ENCODE measurements at places on chromosomes 6 and 20.

GRCh38 chr6:141483598-141484061 is 649.1 kb upstream of the GJE1 start:
- DNase-seq, result peak; percentile 9

GRCh38 chr6:161268531-161269210 is 5.2 kb downstream of the AGPAT4 start:
- DNase-seq, result no peak

GRCh38 chr6:2081155-2082138 is 164.0 kb downstream of the GMDS start:
- no peak for DNase-seq

- DNase-seq, result no peak
These were observed 293.9 kb downstream of the RNGTT start for GRCh38 chr6:88669475-88669874.

DNA sequence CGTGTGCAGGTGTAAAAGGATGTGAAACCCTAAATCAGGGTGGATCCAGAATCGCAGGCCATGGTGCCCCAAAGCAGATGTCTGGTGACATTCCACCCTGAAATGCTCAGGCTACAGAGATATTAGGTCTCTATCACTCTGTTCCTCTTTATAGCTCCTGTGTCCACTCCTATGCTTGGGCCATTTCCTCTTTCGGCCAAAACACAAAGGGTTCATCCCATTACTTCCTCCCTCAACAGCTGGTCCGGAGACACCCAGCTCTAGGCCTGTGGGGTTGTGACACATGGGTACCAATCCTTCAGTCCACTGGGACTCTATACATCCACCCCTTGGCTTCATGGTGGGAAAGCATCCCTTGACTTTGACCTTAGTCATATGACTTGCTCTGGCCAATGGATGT is 1.7 kb upstream of the SIGLEC1 start:
- DNase-seq, result no peak

GRCh38 chr6:128403618-128404444 is 116.6 kb downstream of the PTPRK start:
- DNase-seq, result no peak

DNA sequence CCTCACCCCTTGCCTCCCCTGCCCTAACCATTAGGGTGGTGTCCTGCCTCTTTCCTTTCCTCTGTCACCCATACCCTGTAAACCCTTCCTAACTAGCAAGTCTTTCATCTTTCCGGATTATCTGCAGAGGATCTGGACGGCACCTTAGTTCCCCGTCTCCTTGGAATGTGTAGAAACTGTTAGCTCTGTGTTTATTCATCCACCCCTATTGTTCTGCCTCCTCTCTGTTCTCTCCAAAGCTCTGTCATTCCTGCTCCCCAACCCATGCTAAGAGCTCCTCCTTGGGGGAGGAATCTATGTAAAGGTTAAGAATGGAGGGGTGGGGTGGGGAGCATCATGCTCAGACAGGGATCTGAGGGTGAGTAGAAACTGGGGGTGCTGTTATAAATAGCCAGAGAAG is 39.4 kb upstream of the KCNK5 start:
- no peak for DNase-seq

DNA sequence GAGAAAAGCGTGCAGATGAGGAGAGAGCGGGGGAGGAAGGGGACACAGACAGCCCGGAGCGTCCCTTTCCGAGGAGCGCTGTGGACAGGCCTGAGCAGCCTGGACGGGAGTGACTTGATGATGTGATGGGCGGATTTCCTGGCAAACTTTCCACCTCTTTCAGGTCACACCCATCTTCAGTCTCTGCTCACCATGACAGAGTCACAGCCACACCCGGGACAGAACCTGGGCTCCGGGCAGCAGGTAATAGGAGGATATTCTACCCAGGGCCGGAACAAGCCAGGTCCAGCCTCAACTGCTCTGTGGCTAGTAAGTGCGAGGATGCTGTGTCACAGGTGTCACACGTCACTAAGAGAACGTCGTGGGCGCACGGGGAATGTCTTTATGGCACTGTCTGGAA is 84.3 kb downstream of the THBS2 start:
- no peak for DNase-seq

- no peak for DNase-seq
These were observed 359.4 kb downstream of the ADGRB3 start for GRCh38 chr6:68994521-68994920.

- no peak for DNase-seq
These were observed 384.6 kb downstream of the CDH4 start for GRCh38 chr20:61636531-61637116.

DNA sequence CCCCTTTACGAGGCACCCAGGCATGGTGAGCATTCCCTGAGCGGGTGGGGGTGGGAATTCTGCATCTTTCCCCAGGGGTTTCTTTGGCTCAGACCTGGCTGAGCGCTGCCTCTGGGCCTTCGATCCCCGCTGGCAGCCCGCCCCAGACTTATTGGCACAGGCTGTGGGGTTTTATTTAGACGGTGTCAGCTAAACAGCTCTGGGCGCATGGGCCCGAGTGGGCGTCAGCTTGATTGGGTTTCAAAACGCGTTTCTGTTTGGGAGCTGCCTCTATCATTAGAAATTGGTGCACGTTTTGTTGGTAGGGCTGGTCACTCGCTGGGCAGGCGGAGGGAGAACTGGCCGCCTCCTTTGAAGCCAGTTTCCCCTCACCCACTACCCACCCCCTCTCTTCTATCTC is 21.0 kb downstream of the PMEPA1 start:
- DNase-seq, result no peak

GRCh38 chr20:50517817-50518154 is 7.6 kb downstream of the PTPN1 start:
- DNase-seq, result no peak

- DNase-seq, result no peak
These were observed 64.5 kb downstream of the ELOVL2 start for GRCh38 chr6:10979603-10980002.

GRCh38 chr6:65259059-65259458 is 448.0 kb downstream of the EYS start:
- no peak for DNase-seq

DNA sequence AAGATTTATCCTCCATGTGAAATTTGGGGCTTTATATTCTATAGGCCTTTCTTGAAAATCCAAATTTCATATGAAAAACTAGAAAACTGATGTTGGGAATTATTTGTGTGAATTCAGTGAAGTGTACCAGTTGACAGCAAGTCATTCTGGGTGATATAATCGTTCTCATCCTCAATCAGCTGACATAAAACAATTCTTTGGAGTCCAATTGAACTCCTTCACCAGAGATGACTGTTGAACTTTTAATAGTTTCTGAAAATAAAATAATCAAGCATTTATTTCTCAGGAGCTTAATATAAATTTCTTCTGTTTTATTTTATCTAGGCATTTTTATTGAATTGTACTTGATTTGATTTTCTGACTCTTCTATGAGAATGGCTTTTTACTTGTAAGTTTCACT is 92.6 kb downstream of the ADGRB3 start:
- no peak for DNase-seq

DNA sequence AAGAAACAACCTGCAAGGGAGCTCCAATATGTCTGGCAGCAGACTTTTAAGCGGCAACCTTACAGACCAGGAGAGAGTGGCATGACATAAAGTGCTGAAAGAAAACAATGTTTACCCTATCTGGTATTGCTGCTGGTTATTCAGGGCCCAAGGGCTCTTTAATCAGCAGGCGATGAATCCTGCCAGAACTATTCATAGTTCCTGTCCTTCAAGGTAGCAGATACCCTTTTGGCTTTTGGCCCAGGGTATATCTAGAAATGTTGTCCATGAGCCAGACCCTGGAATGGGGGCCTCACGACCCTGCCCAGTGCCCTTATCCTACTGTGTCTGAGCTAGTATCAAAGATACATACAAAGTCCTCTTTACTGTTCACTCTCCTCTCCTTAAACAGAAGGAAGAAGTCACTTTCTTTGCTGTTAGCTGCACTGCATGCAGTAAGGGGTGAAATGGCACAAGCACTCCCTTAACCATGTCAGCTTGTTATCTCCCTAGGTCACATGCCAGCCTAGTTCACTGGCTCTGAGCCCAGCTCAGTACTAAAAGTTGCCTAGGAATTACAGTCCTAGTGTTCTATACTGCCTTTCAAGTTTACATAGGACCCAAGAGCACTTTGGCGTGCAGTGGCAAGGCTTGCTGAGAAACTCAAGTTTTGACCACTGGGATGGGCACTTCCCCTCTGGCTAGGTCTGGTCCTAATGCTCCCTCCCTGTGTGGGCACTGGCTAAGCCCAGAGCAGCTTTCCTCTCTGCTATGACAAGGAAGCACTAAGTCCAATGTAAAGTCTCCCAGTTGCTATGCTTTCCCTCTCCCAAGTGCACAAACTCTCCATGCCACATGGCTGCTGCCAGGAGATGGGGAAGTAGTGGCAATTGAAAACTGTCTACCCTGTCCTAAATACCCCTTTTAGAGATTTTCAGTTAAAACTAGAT is 122.0 kb downstream of the HTR1B start:
- no peak for DNase-seq

- DNase-seq, result no peak
These were observed 43.6 kb upstream of the IYD start for GRCh38 chr6:150325066-150325772.

GRCh38 chr6:45757443-45758130 is 258.1 kb downstream of the CLIC5 start:
- no peak for DNase-seq

DNA sequence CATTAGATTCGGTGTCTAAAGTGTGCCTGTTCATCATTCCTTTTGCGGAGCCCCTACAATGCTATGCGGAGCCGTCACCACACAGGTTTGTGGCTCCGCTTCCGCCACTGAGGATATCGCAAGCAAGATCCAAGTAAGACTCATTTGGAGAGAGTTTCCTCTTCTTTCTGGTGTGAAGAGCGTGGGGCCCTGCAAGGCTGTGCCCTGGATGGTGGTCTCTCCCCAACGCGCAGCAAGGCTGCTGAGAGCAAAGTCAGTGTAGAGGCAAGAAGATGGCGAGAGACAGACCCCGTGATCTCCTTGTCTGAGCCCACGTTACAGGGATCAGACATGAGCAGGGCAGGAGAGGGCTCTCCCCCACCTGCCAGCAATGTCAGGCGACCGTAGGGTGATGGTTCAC is 96.3 kb upstream of the AFDN start:
- DNase-seq, result no peak

GRCh38 chr20:11302436-11302835 is 615.3 kb upstream of the BTBD3 start:
- DNase-seq, result no peak

GRCh38 chr6:74598462-74599393 is 607.1 kb downstream of the COL12A1 start:
- no peak for DNase-seq

GRCh38 chr6:162856885-162857284 is 129.1 kb downstream of the PACRG start:
- DNase-seq, result no peak

GRCh38 chr6:79077715-79078074 is 359 bp downstream of the PHIP start:
- DNase-seq, result no peak

DNA sequence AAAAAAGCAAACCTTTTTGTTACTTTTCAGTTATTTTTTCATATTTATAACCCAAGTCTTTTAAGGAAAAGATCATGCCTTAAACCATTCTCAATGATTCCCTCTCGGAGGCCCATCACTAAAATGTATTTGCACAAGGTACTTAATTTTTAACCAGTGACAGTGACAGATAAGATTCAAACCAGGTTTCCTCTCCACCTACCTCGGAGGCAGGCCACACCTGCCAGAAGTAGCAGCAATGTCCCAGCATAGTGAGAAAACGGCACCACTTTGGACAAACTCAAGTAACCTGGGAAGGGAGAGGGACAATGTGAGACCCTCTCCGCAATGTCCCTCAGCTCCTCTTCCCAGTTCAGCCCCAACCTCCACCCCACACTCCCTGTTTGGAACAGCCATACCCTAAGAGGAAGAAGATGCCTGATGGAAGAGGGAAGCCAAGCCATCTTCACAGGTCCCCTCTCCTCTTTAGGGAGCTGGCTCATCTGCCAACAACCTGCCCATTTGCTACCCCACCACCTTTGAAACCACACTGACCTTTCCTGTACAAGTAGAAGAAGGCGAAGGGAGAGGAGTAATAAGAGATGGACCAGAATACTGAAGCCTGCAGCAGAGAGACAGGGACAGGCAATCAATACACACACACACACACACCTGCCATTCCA is 2.3 kb downstream of the ABHD16A start:
- no peak for DNase-seq
